Skeletal muscle cell (primary cell): ENCODE measurements at places on chromosomes 5 and 9.

DNA sequence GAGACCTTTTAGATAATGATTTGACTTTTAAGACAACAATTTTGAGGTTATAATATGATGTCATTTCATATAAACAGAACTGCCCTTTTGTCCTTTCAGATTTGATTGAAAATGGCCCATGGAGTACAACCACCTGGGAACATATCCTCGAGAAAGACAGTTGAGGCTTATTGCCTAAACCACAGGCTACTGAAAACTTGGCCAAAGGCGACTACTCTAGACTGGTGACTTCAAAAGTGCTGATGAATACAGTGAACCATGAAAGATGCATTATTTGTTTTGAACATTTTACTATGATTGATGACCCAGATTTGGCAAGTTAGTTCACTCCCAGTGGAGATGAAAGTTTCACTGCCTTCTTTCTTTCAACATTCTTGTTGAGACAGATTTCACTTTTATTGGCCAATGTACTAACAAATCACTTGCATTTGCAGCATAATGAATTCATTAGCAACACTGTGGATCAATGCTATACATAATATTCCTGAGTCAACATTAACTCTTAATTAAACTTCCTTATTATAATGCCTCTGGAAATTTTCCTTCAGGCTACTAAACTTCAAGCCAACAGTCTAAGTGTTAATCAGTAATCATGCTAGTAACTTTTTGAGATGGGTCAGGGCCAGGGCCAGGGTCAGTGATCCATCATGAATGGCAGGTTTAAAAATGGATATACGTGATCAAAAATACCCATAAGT is 480.3 kb downstream of the RAB3C start:
- peak; percentile 87 for DNase-seq

GRCh38 chr5:90386099-90386710 is 23.4 kb downstream of the CETN3 start:
- DNase-seq = no peak

DNA sequence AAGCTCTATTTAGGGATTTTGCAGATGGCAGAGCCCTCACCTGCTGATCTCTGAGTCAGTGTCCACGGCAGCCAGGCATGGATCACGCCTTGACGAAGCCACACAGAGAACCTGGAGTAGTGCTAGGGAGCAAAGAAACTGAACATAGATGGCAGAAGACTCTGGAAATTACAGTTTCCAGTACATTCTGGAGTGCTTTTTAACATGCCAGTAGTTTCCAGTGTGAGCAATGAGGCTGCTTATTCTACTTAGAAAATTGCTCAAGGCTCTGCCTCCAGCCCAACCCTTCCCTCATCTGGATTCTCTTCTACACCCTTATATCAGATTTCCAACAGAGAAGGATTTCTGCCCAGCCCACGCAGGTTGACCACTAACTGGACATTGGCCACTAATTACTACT is 203.3 kb downstream of the ADAMTS12 start:
- no peak for DNase-seq

DNA sequence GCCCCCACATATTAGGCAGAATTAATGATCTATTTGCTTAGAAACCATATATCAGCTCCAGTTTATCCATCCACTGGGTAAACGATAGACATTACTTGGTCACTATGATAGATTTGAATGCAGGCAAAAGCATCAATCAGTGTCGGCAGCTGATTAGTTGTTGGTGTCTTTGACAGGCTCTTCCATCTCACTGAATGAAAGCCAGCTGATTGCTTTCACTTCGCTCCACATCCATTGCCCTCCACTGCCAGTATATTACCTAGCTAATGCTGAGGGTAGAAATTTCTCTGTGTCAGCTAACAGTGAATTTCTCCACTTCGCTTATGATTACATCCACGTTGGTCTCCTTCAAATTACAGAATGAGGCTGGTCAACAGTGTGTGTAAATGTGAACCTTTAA is 821.3 kb upstream of the TYRP1 start:
- DNase-seq = no peak

DNA sequence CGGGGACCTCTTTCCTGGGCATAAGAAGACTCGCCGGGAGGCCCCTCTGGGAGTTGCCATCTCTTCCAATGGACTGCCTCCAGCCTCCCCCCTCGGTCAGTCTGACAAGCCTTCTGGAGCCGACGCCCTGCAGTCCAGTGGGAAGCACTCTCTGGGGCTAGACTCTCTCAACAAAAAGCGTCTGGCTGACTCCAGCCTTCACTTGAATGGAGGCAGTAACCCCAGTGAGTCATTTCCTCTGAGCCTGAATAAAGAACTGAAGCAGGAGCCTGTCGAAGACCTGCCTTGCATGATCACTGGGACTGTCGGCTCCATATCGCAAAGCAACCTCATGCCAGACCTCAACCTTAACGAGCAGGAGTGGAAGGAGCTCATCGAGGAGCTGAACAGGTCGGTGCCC is 28.4 kb upstream of the LTC4S start:
- DNase-seq = peak; percentile 57

DNA sequence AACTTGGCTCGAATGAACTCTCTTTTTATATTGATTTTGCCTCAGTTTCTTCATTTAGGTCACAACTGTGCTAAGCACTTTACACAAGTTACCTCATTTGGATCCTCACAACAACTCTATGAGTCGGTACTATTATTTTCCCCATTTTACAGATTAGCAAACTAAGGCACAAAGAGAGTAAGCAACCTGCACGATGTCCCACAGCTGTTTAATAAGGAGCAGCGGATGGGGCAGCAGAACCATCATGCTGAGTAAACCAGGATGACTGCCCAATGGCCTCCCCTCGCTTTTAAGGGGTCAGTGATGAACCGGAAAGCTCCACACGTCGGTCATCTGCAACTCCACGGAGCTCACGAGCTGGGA is 607 bp downstream of the PRELID2 start:
- no peak for DNase-seq

- DNase-seq = no peak
Observed at GRCh38 chr9:6616951-6617602, 28.5 kb downstream of the GLDC start.

DNA sequence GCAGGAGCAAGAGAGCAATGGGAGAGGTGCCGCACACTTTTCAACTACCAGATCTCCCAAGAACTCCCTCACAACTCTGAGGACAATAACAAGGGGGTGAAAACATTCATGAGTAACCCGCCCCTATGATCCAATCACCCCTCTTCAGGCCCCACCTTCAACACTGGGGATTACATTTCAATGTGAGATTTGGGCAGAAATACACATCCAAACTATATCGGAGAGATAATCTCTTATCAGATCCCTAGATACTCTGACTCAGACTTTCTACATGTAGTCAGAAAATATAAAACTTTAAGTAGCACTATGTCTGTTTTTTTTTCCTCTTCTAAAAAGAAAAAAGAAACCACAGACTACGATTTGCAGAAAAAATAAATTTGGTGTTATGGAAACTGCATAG is 1595.9 kb upstream of the NUDT12 start:
- no peak for DNase-seq

DNA sequence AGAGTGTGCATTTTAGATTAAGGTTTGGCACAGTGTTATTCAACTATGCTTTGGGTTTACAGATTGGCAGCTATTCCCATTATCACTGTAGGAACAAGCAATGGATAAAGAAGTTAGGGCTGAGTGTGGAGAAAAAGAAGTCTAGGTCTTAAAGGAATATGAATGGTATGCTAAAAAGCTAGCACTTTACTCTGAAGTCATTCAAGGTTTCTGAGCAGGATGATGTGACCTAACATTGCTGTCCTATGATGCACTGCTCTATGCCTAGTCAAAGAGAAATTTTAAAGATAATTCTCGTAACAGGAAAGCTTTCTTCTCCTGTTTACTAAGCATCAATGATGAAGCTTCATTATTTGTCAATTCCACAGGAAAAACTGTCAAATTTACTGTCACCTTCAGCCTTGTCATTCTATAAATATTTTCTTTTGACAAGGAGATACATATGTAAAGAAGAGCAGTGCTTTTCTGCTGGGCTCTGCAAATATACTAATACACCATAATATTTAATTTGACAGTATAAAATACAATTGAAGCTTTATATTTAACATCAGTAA is 476.1 kb upstream of the PTPRD start:
- no peak for DNase-seq

- DNase-seq = no peak
Observed at GRCh38 chr5:6768590-6769230, 55.5 kb downstream of the TENT4A start.

GRCh38 chr5:138666226-138666742 is 86.9 kb upstream of the CTNNA1 start:
- DNase-seq = no peak

DNA sequence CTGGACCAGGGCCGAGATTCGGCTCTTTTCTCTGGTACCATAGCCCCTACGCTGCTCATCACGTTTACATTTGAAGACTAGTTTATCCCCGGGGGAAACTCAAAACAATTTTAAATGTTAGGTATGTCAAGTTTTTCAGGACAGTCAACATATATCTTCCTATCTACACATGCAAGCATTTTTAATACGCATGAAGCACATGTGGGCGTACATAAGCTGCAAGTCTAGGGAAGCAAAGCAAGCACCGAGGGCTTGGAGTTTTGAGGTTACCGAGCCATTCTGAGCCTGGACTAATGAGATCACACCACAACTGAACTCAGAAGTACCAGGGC is 154.4 kb downstream of the AUH start:
- DNase-seq = no peak

- DNase-seq = no peak
Observed at GRCh38 chr5:106423109-106423897, 1247.4 kb downstream of the EFNA5 start.

- DNase-seq = no peak
Observed at GRCh38 chr5:138502121-138502520, 36.8 kb downstream of the EGR1 start.

DNA sequence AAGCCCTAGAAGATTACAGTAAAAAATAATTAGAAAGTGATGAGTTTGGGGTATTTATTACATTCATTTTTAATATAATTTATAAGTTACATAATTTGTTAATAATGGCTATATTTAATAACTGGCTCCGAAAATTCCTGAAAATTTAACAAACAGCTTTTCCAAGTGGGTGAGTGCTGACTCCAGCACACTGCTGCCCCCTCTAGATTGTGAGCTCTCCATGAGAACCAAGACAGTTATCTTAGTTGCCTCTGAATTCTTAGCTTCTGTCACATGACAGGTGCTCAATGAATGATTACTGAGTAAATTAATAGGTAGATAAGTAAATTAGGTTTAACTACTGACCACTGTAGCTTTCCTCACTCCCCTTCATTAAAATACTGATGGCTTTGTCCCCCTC is 7.8 kb downstream of the KLHL3 start:
- DNase-seq = no peak

DNA sequence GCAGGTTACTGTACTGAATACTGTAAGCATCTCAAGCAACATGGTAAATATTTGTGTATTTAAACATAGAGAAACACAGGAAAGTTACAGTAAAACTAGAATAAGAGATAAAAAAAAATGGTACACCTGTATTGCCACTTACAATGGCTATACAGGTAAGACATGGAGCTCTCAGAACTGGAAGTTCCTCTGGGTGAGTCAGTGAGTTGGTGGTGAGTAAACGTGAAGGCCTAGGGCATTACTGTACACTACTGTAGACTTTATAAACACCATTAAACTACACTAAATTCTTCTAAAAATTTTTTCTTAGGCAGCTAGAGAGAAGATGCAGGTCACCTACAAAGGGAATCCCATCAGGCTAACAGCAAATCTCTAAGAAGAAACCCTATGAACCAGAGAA is 872.9 kb downstream of the TAF11L14 start:
- DNase-seq = no peak

DNA sequence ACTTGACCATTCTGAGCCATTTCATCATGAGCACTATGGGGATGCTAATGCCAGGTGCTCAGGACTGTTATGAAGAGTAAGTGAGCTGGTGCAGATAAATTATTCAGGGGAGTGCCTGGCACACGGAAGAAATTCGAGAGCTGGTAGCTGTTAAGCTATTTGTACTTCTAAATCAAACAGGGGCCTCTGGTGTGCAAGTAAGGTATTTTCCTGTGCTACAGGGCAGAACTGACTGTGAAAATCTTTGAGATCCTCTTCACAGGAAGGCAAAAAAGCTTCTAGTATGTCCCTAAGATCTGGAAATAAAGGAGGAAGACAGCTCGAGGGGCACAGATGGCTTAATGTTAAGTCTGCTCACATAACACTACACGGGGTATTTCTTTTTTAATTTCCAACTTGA is 106.3 kb upstream of the SPOCK1 start:
- DNase-seq = no peak

DNA sequence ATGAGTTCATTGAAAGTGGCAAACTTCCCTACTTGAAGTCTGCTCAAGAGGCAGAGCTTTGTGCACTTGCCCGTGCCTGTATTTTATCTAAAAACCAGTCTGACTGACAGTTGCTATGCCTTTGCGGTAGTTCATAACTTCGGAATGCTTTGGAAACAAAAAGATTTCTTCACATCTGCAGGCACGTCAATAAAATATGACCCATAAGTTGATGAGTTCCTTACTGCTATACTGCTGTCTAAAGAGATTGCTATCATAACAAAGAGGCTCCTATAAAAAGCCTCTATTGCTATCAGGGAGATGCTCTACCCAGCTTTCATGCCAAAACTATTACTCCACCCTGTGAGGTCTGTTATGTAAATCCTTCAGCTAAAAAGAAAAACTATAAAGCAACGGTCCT is 25.4 kb upstream of the RNF20 start:
- no peak for DNase-seq

GRCh38 chr9:130443840-130444492 is 795 bp upstream of the ASS1 start:
- DNase-seq = no peak

- no peak for DNase-seq
Observed at GRCh38 chr5:96157077-96157780, 195.6 kb upstream of the ELL2 start.

DNA sequence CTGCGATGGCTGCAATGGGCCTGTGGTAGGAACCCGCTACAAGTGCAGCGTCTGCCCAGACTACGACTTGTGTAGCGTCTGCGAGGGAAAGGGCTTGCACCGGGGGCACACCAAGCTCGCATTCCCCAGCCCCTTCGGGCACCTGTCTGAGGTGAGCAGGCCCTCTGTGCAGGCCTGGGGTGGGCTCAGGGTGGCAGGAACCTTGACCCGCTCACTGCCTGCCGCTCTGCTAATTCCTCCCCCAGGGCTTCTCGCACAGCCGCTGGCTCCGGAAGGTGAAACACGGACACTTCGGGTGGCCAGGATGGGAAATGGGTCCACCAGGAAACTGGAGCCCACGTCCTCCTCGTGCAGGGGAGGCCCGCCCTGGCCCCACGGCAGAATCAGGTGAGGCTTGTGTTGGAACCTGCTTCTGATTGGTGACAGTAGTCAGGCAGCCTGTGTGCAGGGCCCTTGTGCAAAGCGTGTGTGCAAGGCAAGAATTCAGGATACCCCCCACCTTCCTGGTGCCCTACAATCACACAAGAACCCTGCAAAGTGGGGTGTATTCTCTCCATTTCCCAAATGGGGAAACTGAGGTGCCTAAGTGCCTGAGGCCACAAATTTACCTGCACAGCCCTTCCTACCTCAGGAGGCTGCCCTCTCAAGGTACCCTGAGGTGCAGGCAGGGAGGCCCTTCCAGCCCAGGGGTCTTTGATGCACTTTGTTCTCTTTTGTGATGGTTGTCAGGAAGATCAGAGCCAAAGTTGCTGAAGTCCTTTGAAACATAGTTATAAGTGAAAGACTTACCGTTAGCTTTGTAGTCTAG is 3.4 kb downstream of the SQSTM1 start:
- no peak for DNase-seq
